Pericardium fibroblast (primary cell): ENCODE measurements at places on chromosomes 5 and 9. TPM values are rescaled to one million over a fixed set of nuclear protein-coding genes. Genes with fewer than 3 reads are reported as not detected.

OSMR gene
- total RNA-seq, result 53.1 and 74.9 TPM in 2 replicates

AGXT2 gene
- not detected in 2 replicates for total RNA-seq

PTPRD gene
- 4.0 and 7.1 TPM in 2 replicates for total RNA-seq

CCNG1 gene
- 139 and 241 TPM in 2 replicates for total RNA-seq

ITK gene
- total RNA-seq, result under 0.01 TPM in 1 of 2 replicates, not detected in the other

HAND1 gene
- not detected in 2 replicates for total RNA-seq

CAMK4 gene
- 0.43 and 1.1 TPM in 2 replicates for total RNA-seq

SPACA9 gene
- 2.0 and 7.3 TPM in 2 replicates for total RNA-seq

DOK3 gene
- total RNA-seq, result 0.34 and 0.93 TPM in 2 replicates
